ENCODE measurements at places on chromosomes 2 and 18. TPM values are rescaled to one million over a fixed set of nuclear protein-coding genes. Genes with fewer than 3 reads are reported as not detected.

DNA sequence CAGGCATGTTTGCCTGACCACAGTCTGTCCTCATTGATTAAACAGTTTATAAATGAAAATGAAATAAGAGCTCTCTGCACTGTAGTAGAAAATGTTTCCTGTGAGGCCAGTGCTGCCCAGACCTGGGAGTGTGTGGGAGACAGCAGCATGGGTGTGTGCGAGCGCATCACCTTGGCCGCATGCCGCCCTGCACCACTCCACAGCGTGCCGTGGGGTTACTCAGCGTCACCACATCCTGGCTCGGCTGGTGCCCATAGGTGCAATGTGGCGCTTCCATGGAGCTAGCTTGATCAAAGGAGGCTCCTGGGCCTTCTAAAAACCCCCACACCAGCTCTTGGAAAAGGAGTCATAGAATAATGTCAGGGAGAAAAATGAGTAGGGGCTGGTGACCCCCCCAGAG lies 76.0 kb upstream of the EPC2 start:
- no peak for DNase-seq

DNA sequence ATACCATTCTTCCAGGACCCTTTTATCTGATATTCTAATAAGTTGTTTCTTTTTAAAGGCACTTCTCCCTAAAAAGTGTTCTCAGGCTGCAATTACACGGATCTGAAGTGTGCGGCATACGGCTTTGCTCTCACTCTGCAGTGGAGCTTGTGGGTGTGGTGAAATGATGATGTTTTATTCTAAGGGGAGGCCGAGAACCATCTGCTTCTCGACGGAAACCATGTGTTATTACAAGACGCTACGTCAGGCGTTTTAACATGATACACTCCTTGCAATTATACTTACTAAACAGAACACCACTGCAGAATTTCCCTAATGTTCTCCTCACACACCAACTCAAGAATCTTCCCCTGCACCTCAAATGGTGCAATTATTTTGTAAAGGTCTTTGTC lies 34.9 kb upstream of the CTDP1 start:
- no peak for DNase-seq

- DNase-seq, result no peak
Observed at GRCh38 chr2:225739328-225739727, 339.8 kb downstream of the NYAP2 start.

DNA sequence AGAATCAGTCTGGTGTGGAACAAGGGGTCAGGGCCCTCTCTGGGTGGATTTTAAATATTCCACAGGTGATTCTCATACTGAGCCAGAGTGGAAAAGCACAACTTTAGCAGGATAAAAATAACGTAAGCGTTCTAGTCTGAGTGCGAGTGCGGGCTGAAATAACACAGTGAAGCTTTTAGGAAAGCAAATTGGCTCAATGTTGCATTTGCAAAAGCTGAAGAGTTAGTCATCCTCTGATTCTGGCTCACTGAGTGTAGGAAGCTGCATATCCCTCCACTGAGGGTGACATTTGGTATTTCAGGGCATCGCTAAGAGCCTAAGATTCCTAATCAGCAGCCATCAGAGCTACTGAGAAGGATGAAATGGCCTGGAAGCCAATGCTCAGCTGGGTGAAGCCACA lies 134.7 kb downstream of the RIF1 start:
- no peak for DNase-seq

DNA sequence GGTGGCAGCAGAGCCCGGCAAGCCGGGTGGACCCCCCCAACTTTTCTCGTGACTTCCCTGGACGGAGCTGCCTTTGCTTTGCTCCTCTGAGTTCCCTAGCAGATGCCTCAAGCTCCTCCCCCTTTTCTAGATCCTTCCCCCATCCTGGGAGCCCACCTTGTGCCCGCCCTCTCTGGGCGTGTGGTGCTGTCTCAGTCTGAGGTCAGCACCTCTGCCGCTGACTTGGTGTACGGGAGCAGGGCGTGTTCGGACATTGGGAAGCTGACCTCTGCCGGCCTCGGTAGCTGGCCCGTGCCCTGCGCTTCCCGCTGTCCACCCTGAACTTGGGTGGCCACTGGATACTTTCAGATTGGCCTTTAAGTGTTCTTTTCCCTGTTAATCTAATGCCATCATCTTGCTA lies 19.6 kb upstream of the ESPNL start:
- DNase-seq, result no peak

GRCh38 chr18:77209587-77209986 lies 40.1 kb upstream of the GALR1 start:
- no peak for DNase-seq

GRCh38 chr2:234164493-234165413 lies 114.3 kb downstream of the SPP2 start:
- no peak for DNase-seq

DNA sequence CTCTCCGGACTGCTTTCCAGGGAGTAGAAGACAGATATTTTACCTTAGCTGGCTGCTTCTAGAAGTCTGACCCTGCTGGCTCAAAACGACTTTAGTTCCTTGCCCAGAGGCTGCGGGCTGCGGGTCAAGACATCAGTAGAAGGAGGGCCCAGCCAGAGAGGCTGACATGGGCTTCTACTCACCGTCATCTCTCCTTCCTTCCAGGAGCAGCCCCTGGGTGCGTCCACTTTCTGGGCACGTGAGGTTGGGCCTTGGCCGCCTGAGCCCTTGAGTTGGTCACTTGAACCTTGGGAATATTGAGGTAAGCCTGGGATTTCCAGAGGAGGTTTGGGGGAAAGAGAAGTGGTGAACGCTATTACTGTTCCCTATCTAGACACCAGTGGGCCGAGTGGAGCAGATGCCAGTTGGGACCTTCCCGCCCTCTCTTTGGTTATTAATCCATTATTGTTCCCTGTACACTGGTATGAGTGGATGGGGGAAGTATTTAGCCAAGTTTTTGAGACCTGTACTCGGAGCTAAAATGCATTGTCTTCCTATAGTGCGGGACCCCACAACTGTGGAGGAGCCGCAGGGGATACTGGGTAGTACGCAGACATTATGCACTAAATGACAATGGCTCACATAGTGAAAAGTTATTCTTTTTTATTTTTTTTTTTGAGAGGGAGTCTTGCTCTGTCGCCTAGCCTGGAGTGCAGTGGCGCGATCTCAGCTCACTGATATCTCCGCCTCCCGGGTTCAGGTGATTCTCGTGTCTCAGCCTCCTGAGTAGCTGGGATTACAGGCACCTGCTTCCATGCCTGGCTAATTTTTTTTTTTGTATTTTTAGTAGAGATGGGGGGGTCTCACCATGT lies 26.3 kb upstream of the CASP8 start:
- DNase-seq, result no peak

GRCh38 chr2:204360218-204361007 lies 184.9 kb upstream of the PARD3B start:
- no peak for DNase-seq

DNA sequence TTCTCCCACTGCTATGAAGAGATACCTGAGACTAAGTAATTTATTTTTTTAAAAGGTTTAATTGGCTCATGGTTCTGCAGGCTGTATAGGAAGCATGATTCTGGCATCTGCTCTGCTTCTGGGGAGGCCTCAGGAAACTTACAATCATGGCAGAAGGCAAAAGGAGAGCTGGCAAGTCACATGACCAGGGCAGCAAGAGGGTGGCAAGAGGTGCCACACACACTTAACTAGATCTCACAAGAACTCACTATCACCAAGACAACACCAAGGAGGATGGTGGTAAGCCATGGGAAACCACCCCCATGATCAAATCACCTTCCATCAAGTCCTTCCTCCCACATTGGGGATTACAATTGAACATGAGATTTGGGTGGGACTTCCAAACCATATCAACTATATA lies 38.3 kb downstream of the SP3 start:
- DNase-seq, result no peak

GRCh38 chr2:128520791-128521190 lies 202.1 kb upstream of the HS6ST1 start:
- no peak for DNase-seq

GRCh38 chr2:67499989-67500388 lies 102.9 kb downstream of the ETAA1 start:
- DNase-seq, result no peak

- no peak for DNase-seq
Observed at GRCh38 chr2:36441816-36442215, 86.2 kb downstream of the CRIM1 start.

DNA sequence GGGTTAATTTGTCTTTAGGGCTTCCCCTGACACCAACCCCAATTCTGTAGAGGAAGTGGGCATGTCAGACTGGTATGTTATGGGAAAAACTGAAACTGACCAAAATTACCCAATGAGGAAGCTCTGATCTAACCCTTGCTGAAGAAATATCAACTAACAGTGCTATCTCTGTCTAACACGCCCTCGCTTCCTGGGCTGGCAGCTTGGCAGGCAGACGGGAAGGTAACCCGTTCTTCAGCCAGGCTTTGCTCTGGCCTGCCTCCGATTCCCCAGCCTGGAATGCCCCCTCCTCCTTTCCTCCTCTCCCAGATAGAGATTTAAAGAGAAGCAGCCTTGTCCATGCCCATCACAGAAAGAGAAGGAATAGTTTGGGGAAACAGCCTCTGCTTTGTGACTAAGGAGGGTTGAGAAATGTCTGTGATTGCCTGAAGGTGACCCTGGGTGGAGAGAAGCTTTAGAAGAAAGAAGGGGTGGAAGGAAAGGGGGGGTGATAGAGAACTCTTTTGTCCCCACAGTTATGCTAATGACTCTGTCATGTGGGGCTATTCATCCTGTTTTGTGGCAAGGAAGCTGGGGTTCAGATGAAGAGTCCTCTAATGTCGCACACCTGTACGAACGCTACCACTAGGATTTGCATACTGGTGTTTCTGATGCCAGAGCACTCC lies 15.4 kb downstream of the HK2 start:
- DNase-seq, result peak; percentile 58

DNA sequence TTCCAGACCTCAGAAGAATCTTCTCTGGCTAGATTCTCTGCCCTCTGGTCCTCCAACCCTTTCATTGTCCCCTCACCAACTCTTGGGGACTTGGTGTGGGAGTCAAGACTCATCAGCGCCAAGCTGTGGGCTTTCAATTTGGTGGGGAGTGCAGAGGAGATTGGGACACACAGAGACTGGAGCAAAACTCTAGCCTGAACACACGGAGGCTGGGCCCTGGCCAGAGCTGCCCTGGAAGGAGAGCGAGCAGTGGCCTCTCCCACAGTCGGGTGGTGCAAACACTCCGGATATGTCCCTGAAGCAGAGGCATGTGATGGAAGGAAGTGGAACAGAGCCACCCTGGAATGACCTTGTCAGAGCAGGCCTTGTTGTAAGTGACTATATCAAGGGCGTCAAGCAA lies 8.7 kb upstream of the SOX11 start:
- no peak for DNase-seq

DNA sequence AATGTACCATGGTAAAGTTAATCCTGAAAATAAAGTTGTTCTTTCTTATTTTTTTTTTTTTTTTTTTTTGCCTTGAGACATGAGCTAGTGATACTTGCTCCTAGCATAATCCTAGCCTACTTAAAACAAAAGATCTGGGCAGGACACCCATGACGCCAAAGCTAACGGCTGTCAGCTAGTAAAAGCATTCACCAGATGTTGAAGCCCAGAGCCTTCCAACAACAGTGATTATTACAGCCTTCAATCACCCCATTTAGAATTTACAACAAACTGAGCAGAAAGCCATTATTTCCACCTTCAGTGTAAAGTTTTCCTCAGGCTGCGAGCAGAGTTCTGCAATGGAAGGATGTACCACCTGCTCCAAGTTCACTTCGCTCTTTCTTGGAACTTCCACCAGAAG lies 259.5 kb downstream of the SP3 start:
- DNase-seq, result no peak

GRCh38 chr2:10272464-10272863 lies 30.2 kb upstream of the HPCAL1 start:
- DNase-seq, result no peak

- DNase-seq, result no peak
Observed at GRCh38 chr2:104854498-104855220, 744 bp downstream of the POU3F3 start.

DNA sequence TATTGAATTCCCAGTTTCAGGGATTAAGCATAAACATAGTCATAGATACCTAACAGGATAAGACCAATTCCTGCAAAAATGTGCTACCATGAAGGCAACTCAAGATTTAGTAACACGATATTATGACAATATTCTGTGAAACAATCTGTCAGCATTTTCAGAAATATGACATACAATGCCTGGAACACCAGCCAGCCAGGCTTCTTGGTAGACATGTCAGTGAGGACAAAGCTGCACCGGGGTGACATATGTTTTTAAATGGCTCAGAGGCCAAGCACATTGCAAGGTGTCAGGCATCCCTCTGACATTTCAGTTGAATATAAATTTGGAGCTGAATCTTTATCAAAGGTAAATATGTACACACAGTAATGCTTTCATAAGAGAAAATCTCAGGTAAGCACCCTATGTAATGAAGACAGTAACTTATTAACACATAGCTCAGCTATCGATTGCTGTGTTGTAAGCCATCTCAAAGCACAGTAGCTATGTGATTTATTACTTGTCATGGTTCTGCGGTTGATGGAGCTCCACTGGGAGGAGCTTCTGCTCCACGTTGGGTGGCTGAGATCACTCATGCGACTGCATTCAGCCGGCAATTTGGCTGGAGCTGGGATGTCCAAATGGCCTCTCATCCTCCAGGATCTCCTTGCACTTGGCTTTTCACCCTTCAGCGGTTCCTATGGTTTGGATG lies 31.9 kb upstream of the EML6 start:
- DNase-seq, result no peak

DNA sequence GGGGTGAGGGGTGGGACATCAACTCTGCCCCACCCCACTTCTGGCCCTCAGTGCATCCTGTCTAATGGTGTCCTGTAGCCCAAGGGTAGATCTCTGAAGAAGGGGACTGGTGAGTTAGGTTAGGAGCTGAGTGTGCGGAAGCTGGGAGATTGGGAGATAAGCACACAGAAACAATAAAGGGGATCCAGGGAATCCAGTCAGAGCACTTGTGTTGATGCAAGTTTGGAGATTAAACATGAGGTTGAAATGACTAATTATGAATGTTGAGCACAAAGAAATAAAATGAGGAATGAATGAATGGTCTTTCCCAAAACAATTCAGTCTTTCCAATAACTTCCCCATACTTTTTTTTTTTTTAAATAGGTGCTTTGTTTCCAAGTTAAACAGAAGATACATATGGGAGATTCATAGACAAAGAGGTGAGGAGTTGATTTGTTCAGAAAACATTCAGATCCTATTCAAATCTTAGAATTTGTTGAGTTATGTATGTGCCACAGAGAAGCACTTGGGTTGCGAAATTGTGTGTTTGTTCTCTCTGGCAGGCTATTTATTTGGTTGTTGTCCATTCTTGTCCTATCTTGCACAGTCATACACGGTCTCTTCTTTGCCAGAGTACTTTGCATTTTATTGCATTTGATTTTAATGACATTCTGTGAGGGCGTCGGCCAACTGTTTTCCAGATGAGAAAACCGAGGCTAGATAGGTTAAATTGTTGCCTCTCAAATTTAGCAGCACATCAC lies 31.6 kb upstream of the NABP1 start:
- DNase-seq, result no peak

The IL36A gene
- polyA plus RNA-seq, result not detected

The RSAD2 gene
- 1.9 TPM for polyA plus RNA-seq

The LRRTM4 gene
- polyA plus RNA-seq, result 0.17 TPM

The LAMA1 gene
- polyA plus RNA-seq, result 0.08 TPM

The KCNF1 gene
- polyA plus RNA-seq, result 0.23 TPM

The TTN gene
- 653 TPM for polyA plus RNA-seq

The MOGAT1 gene
- 0.19 TPM for polyA plus RNA-seq

The SLC5A7 gene
- polyA plus RNA-seq, result 0.03 TPM
